CD4-positive, alpha-beta T cell treated with Interleukin-17A for 4 hours (primary cell): ENCODE measurements at places on chromosomes 7 and 10.

DNA sequence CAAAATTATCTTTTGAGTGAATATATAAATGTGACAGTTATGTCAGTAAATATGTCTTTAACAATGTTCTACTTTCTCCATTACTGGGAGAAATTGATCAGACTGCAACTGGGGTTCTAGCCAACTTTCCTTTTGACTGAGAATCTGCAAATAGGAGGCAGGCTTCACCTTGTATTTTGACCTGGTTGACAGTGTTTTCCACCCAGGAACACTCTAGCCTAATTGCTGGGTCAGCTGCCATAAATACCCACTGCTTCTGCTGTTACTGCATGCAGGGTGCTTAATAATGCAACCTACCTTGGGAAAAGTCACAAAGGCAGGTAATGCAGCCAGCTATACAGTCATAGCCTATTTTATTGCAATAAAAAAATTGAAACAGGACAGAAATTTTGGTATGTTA lies 319.0 kb downstream of the DGKB start:
- no peak for DNase-seq

DNA sequence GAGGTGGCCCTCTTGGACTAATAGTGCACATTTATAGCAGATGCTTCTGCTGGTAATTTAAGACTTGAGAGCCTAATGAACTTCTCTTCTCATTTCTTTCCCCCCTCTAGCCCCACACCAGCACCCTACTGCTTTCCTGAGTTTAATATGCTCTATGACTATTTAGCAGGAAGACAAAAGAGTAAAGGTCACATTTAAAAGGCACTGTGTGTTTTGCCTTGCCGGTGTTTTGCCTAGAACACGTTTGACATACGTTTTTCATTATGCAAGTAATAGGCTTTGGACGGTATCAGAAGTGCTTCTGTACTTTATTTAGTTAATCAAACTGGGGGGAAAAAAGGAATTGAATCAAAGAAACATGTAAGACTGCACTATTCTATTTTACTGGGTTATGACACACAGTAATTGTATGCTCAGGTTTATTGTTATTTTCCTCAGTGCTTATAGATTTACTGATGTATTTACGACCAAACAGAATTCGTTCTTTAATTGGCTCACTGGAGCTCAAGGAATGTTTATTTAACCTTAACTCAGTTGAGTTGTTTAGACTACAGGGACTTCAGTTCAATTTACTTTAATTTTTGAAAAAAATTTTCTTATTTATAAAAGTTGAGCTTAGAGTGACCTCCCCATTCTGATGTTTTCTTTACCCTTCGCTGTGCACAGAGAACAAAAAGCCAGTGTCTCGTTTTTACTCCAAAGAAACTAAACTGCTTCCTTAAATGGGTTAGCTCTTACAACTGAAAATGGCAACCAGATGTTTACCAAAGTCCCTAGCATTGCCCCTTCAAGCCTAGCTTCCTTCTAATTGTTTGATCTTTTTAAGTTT lies 35.4 kb downstream of the CPED1 start:
- DNase-seq = no peak

DNA sequence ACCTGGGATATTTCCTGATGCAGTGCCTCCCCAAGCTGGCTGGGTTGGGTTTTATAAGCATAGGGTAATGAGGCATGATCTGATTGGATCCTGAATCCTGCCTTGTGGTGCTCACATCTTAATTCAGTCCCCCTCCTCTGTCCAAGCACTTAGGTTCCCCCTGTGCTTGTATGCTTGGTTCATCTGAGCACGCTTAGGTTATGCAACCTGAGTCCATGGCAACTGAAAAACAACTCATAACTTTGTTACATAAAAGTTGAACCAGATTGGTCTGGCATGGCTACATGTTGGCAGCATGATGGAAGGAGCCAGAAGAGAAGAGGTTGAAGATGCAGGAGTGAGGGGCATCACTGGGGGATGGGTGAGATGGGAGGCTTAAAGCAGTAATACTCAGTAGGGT lies 57.3 kb upstream of the OSBPL3 start:
- DNase-seq = no peak

- peak; percentile 84 for DNase-seq
Observed at GRCh38 chr10:30027057-30028005, 32.1 kb downstream of the JCAD start.

DNA sequence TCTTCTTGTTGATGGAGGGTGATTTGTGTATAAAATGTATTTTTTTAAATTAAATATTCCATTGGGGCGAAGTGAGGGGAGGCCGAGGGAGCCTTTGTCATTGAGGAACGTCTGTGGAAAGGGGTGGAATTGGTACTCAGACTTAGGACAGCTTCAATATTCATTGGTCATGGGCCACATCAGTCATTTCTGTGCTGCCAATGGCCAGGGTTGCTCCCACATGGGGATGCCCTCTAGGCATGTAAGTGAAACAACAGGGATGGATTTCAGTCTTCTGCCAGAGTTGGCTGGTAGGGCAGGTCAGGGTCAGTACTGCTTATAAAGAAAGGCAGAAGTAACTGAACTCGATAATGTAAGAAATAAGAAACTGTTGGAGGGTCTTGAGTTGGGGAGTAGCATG lies 47.2 kb downstream of the NEURL1 start:
- no peak for DNase-seq

DNA sequence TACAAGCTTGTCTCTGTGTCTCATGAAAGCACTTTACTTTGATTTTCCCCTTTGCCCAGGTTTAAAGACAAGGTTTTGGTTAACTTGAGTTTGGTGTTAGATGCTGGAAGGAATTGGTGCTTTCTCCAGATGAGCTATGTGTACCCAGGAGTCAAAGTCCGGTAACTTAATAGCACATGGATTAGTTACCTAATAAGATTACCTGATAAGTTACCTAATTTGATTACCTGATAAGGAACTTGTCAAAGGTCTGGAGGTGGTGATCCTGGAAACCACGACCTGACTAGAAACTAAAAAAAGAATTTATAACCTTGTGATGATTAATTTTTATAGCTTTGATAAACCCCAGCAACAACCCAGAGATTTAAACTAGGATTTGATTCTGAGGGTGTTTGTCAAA lies 269.9 kb upstream of the CACNA2D1 start:
- DNase-seq = no peak

DNA sequence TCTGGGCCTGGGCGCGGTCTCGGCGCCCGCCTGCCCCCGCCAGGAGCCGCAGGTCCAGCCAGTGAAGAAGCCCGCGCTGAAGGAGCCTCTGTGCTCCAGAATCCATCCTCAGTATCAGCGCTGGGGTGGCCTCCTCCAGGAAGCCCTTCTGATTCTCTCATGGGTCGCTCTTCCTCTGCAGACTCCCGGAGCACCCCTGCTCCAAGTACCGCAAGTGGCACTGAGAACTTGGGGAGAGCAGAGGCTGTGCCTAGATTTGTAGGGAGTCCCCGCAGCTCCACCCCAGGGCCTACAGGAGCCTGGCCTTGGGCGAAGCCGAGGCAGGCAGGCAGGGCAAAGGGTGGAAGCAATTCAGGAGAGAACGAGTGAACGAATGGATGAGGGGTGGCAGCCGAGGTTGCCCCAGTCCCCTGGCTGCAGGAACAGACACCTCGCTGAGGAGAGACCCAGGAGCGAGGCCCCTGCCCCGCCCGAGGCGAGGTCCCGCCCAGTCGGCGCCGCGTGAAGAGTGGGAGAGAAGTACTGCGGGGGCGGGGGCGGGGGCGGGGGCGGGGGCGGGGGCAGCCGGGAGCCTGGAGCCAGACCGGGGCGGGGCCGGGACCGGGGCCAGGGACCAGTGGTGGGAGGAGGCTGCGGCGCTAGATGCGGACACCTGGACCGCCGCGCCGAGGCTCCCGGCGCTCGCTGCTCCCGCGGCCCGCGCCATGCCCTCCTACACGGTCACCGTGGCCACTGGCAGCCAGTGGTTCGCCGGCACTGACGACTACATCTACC lies at the start of gene ALOX5:
Gene ALOX5 (plus strand): TSS at position 641 of the 774 bp plus-strand sequence. CDS start 64 bp downstream, at position 705.
- DNase-seq = peak; percentile 63

DNA sequence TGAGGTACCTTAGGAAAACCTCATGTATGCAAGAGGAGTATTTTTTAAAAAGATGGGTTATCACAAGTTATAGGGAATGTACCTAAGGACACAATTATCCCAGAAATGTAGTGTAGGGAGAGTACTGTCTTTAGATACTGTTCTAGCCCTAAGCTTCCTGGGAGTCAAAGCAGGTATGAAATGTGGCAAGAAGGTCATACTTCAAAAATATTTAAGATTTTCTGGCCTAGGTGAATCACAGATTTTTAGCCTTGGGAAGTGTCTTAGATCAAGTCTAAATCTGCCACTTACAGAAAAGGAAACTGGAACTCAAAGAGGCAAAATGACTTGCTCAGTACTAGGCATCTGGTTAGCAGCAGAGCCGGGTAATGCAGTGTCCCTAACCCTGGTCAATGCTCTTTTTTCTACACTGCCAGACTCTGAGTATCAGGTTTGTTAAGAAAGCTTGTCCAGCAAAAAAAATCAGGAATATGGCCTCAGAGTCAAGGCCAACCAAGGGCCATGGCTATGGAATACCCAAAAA lies 13.9 kb downstream of the PIK3AP1 start:
- DNase-seq = no peak

DNA sequence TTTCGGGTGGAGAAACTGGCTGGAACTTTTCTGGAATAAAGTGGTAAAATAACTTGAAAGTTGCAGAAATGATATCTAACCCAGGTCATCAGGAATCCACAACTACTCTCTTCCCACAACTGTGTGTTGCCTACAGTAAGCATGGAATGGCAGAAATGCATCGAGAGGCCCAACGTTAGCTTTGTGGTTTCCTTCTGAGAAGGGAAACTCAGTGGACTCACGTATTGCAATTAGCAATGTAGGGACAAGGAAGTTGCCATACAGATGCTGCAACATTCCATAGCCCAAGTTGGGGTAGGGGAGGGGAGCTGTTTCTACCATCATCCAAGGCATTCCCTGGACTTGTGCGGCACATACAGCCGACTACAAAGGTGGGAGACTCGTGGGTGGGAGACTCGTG lies 1.9 kb downstream of the PON1 start:
- DNase-seq = no peak

GRCh38 chr7:131244259-131244852 lies 83.3 kb upstream of the MKLN1 start:
- DNase-seq = peak; percentile 35

DNA sequence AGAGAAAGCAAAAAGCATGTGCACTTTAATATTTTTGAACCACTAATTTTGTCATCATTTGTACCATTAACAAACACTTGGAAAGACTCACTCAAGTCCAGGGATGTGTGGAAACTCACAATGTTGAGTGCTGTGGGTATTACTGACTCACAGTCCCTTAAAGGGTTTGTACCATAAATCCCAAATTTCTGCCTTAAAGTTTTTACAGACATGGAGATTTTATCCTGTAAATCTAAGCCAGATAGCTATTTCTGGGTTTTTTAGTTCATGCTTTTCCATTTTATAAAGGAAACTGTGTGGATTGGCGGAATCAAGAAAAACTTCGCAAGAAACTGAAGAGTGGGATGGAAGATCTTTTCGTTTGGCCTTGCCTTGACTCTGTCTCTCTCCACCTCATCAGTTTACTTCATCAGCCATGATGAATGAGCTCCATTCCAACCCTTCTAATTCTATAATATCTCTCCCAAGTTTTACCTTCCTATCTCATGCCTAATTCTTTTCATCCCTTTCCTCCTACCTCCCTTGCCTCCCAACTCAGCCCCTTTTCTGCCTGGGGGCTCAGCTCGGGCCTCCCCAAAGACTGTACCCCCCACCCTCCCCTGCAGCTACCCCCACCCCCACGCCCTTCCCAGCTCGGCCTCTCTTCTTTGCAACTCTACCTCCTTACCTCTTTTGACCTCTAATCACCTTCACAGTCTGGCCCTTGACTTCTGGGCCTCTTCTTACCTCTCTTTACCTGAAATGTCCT lies 218.5 kb upstream of the MKLN1 start:
- DNase-seq = no peak

GRCh38 chr7:68760556-68760955 lies 837.7 kb upstream of the AUTS2 start:
- no peak for DNase-seq

- no peak for DNase-seq
Observed at GRCh38 chr7:117424090-117424829, 3.0 kb downstream of the ASZ1 start.

DNA sequence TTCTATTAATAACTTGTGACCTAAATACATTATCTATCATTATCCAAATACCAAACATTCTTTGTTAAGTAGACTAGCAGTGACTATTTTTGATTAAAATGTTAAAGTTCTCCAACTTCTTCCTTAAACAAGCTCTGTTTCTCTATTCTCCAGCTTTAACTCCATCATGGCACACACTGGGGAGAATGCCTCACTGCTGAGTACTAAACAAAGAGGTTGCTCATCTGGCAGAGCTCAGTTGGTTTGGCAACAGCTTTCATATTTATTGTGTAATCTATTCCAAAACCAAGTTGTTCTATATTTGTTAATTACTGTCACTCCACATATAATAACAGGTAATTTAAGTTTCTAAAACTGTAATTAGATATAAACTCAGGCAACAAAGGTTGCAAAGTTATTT lies 89.6 kb downstream of the USP6NL start:
- no peak for DNase-seq

DNA sequence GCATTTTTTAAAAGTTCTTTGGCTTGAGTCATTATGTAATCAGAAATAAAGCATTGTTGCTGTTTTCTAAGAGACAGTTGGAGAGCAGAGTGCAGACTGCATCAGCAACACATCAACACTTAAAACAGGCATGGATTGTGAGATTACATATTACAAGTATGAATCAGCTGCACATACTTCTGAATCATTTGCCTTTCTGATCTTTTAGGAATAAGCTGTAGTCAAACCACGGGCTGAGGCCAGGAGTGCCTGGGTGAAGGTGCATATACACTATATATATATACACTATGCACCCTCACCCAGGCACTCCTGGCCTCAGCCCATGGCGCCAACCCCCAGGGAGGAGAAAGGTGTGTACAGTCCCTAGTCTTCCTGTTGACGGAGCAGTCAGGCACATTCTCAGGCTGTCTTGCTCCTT lies 52.4 kb upstream of the DLX6 start:
- no peak for DNase-seq

- no peak for DNase-seq
Observed at GRCh38 chr10:63145782-63146181, 12.7 kb downstream of the NRBF2 start.

GRCh38 chr7:45193828-45194227 lies 36.2 kb downstream of the RAMP3 start:
- no peak for DNase-seq

- DNase-seq = no peak
Observed at GRCh38 chr10:3774018-3774813, 10.8 kb downstream of the KLF6 start.

DNA sequence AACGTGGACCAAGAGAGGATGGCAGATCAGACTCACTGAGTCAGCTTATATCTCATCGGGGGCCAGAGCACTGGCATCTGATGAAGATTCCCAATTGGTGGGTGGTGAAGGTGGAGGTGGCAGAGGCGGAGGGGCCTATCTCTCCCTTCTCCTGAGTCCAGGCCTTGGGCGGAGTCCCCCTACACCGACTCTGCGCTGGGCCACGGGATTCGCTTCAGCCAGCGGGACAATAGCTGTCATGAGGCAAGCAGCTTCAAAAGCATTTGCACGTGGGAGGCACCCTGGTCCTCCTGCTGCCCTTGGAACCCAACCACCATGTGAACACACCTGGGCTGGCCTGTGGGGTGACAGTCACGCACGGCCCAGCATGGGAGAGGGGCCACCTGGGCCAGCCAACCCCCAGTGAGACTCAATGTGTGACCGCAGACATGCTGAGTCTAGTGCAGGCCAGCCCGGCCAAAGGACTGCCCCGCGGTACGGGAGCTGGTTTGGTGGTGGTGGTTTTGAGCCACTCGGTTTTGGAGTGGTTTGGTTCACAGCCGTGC lies 466.8 kb upstream of the FOXK1 start:
- DNase-seq = no peak
